ENCODE measurements at places on chromosomes 4 and X.

DNA sequence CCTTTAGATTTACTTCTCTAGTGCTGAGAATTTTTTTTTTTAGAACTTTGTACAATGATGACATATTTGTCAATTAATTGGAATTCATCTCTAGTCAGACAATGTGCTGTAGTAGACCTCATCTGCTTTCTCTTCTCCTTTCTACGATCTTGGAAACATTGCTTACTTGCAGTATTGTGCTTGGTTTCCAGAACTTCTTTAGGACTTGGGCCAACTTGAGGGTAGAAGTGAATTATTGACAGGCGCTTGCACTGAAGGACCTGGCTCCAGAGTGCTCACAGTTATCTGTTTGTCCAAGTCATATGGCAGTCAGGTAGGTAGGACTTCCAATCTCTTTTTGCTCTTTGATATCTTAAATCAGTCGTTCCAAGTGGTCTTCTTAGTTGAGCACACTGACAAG is 39.6 kb downstream of the FNIP2 start:
- DNase-seq: no peak

DNA sequence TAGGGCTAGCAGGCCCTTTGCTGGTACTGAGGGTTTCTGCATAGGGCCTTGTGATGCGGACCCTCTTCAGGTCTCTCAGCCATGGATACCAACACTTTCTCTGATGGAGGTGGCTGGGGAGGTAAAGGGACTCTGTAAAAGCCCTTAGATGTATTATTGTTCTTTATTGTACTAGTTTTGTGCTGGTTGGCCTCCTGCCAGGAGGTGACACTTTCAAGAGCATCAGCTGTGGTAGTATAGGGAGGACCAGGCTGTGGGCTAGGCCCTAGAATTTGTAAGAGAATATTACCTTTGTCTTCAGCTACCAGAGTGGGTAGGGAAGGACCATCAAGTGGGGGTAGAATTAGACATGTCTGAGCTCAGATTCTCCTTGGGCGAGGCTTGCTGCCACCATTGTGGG is 936.3 kb downstream of the CENPC start:
- DNase-seq: no peak

DNA sequence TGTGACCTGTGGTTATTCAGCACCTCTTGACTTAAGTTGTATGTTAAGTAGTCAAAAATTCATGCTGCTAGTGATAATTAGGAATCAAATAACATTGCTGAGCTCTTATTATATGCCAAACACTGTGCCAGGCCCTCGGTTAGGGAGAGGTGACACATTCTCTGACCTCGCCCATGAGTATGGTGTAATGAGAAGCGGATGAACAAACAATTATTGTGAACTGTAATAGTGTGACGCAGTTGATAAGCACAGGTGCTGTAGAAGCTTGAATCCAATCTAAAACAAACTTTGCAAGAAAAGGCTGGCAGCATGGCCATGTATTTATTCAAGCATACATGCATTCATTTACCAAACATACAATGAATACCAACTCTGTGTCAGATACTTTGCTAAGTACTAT is 303.5 kb upstream of the HS3ST1 start:
- no peak for DNase-seq

DNA sequence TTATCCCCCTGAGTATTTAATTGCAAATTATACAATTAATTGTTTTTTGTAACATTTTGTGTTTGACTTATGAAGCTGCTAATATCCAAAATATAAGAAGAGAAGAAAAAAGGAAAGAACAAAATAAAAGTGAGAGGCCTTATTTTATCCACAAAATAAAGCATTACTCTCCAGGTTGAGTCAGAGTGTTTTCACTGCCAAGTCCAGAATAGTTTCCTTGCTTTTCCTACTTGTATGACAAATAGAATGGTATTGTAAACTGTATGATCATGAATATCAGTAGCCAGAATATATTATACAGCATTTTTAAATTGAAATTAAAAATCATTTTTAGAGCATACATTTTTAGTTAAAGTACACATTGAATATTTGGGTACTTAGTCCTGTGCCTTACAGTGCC is 237.8 kb downstream of the NDST4 start:
- no peak for DNase-seq

DNA sequence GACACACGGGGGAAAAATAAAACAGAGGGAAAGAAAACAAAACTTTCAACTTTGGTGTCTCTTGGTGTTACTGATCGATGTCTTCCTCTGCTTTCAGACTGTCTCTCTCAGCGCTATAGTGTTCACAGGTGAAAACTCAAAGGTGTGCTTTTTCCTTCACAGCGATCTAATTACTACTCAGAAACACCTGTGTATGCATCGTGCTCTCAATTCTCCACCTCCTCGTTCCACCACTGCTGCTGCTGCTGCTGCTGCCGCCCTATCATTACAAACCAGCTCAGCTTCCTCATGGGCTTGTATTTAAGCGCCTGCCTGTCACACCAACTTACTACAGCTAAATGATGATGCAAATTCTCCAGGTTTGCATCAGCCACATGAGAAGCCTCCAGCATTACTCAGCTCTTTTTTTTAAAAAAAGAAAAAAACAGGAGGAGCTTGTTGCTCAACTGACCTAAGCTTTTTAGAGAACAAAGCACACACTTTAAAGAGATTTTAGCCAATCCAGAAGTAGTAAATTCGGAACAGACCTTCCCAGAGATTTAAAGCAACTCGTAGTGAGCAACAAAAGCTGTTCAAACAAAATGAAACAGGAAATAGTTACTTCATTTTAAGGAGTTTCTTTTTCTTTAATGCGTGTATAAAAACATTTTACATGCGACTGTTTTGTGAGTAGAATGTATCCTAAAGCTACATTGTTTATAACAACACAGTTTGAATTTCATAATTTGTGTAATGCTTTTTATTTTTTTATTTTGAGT is at the start of gene SLC7A11:
Gene SLC7A11, minus strand, starts transcription at position 274 of the 758 bp plus-strand sequence. CDS start 280 bp downstream, outside the sequence.
- DNase-seq: peak; percentile 93

GRCh38 chr4:117224256-117224655 is 138.9 kb upstream of the TRAM1L1 start:
- no peak for DNase-seq

GRCh38 chrX:9282325-9282724 is 182.5 kb upstream of the TBL1X start:
- no peak for DNase-seq

DNA sequence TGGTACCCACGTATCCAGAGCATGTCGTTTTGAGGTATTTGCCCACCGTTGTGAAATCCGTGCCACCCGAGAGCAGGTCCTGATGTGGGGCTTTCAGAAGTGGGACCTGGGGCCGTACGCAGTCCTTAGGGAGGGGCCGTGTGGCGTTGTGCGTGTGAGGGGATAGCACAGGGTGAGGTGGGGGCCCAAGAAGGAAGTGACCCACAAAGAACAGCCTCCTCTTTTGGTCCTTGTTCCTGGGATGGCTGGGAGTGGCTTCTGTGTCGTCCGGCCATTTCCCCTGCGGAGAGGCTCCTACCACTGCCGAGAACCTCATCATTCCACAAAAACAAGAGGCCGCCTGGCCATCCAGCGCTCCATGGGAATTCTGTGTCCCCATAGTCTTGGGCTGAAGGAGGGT is 17.0 kb upstream of the MSANTD1 start:
- no peak for DNase-seq

GRCh38 chr4:74608151-74608949 is 163.4 kb downstream of the AREG start:
- DNase-seq: no peak
